ENCODE measurements at places on chromosomes 13 and 19. TPM values are rescaled to one million over a fixed set of nuclear protein-coding genes. Genes with fewer than 3 reads are reported as not detected.

DNA sequence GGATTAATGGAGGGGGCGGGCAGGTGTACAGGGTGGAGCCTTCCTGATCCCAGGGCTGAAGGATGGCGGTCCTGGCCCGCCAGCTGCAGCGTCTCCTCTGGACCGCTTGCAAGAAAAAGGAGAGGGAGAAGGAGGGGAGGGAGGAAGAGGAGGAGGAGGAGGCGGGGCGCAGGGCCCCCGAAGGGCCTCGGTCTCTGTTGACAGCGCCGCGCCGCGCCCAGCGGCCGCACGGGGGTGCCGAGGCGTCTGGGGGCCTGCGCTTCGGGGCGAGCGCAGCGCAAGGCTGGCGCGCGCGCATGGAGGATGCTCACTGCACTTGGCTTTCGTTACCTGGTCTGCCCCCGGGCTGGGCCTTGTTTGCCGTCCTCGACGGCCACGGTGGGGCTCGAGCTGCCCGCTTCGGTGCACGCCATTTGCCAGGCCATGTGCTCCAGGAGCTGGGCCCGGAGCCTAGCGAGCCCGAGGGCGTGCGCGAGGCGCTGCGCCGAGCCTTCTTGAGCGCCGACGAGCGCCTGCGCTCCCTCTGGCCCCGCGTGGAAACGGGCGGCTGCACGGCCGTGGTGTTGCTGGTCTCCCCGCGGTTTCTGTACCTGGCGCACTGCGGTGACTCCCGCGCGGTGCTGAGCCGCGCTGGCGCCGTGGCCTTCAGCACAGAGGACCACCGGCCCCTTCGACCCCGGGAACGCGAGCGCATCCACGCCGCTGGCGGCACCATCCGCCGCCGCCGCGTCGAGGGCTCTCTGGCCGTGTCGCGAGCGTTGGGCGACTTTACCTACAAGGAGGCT, at the start of gene PPM1N:
TSS of gene PPM1N (plus strand) at position 33 of the 785 bp plus-strand sequence. CDS start at position 63, 30 bp downstream.
- DNase-seq, result no peak
- peak within 1 kb of the TSS; percentile 26 for H3K27ac ChIP-seq
- peak within 1 kb of the TSS; percentile 41 for H3K4me3 ChIP-seq
- peaks cover 11% of the 10 kb centered on the region for H3K4me1 ChIP-seq

GRCh38 chr19:37983916-37984315, 76.9 kb downstream of the SIPA1L3 start:
- peaks cover 2% of the 10 kb centered on the region for H3K36me3 ChIP-seq
- no peak for DNase-seq
- H3K4me1 ChIP-seq, result peaks cover 57% of the 10 kb centered on the region

KIR2DL3 gene
- not detected for polyA plus RNA-seq

- H3K27ac ChIP-seq, result no peak overlapping the region
- no peaks in the 10 kb centered on the region for H3K36me3 ChIP-seq
- peaks cover 48% of the 10 kb centered on the region for H3K27me3 ChIP-seq
- peak overlapping the region; percentile 4 for H3K4me3 ChIP-seq
Measured at GRCh38 chr19:39307046-39307821, 11.0 kb downstream of the IFNL1 start.

GRCh38 chr19:42277821-42278451, 8.9 kb downstream of the CIC start:
- H3K27me3 ChIP-seq, result no peaks in the 10 kb centered on the region
- peaks cover 66% of the 10 kb centered on the region for H3K4me1 ChIP-seq
- peak overlapping the region; percentile 72 for H3K27ac ChIP-seq
- peak; percentile 87 for DNase-seq

GRCh38 chr13:101209206-101209893, 207.0 kb downstream of the NALCN start:
- H3K27ac ChIP-seq, result no peak overlapping the region
- DNase-seq, result no peak
- no peak overlapping the region for H3K4me3 ChIP-seq
- H3K36me3 ChIP-seq, result no peaks in the 10 kb centered on the region
- H3K27me3 ChIP-seq, result no peaks in the 10 kb centered on the region

DNA sequence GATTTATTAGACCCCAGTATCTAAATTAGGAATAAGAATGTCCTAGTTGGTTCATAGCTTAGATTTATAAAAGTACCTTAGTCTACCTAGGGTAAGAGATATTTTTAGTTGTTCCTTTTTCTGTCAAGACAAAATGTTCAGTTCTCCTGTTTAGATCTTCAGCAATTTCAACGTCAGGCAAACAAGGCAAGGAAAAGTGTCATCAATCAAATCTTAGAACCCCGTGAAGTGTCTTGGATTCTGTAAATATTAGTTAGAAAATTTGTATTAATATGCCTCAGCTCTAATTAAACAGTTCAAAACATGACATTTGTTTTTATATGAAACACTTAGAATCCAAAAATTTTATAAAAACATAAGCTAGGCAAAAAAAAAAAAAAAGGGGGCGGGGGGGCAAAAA, 296.6 kb downstream of the PCDH9 start:
- H3K4me1 ChIP-seq, result peaks cover 4% of the 10 kb centered on the region
- no peaks in the 10 kb centered on the region for H3K36me3 ChIP-seq
- H3K27ac ChIP-seq, result peak overlapping the region; percentile 64
- H3K27me3 ChIP-seq, result no peaks in the 10 kb centered on the region
- DNase-seq, result no peak

- H3K27me3 ChIP-seq, result no peaks in the 10 kb centered on the region
- no peaks in the 10 kb centered on the region for H3K4me1 ChIP-seq
- H3K4me3 ChIP-seq, result no peak overlapping the region
- no peak for DNase-seq
- H3K36me3 ChIP-seq, result no peaks in the 10 kb centered on the region
Measured at GRCh38 chr19:30423481-30423880, 51.3 kb downstream of the ZNF536 start.

DNA sequence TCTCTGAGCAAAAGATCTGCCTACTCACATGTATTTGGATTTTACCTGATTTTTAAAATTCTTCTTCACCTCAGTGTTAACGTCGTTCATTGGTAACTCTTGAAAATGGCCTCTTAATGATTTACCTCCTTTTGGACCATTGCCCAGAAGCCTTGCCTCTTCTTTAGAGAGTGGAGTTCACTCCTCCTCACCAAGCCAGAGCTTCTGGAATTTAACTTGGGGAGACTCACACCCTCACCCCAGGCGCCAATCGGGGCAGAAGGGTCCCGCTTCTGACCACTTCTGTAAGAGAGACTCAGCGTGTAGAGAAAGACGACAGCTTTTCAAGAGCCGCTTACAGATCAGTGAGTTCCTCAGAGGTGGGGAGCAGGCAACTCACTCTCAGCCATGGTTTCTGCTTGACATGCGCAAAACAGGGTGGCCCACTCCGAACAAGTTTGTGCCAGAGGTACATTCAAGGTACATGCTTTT, 2.7 kb downstream of the PNMA8C start:
- peak overlapping the region; percentile 67 for H3K4me3 ChIP-seq
- no peak for DNase-seq
- peaks cover 11% of the 10 kb centered on the region for H3K4me1 ChIP-seq
- H3K36me3 ChIP-seq, result no peaks in the 10 kb centered on the region

TMC4 gene
- 2.2 TPM for polyA plus RNA-seq

DNA sequence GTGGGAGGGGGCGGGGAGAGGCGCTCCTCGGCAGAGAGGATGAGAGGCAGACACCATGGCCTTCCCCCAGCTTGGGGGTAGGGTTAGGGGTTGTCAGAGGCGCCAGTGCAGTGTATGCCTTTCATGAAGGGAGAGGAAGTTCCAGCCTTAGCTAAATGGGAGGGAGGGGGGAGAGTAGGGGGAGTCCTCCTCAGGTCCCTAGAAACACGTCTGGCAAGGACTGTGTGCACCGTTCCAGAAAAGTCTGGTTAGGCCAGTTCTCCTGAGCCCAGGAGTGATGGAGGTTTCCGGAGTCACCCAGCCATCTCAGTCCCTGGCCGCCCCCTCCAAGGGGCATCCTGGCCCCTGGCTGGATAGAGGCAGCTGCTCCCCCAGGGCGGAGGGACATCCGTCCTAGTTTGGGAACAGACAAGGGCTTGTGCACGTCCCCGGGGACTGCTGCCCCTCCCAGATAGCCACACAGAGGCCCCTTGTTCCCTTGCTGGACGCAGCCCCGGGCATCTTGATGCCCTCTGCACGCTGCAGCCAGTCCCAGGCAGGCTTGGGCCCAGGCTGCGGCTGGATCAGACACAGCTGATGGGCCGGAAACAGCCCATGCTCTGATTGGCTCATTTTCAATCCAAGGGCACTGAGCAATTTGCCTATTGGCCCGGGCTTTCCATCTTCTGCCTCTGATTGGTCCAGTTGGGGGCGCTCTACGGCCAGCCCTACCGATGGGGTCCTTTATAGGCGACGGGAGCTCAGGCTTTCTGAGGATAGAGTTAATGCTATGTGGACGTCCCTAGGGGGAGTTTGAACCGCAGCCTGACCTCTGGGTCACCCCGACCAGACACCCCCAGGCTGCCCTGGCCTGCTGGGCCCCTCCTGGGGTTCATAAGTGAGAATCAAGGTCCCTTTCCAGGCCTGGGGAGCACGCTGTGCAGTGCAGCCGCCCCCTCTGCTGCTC, 3.8 kb downstream of the S1PR2 start:
- no peaks in the 10 kb centered on the region for H3K36me3 ChIP-seq
- H3K4me3 ChIP-seq, result no peak overlapping the region
- H3K27ac ChIP-seq, result no peak overlapping the region

GRCh38 chr19:10118960-10119359, 739 bp downstream of the EIF3G start:
- H3K27ac ChIP-seq, result peak overlapping the region; percentile 83
- peaks cover 16% of the 10 kb centered on the region for H3K4me1 ChIP-seq
- peaks cover 25% of the 10 kb centered on the region for H3K36me3 ChIP-seq
- DNase-seq, result no peak

IGFL2 gene
- 2.9 TPM for polyA plus RNA-seq
